ENCODE measurements at places on chromosomes 7 and 10.

DNA sequence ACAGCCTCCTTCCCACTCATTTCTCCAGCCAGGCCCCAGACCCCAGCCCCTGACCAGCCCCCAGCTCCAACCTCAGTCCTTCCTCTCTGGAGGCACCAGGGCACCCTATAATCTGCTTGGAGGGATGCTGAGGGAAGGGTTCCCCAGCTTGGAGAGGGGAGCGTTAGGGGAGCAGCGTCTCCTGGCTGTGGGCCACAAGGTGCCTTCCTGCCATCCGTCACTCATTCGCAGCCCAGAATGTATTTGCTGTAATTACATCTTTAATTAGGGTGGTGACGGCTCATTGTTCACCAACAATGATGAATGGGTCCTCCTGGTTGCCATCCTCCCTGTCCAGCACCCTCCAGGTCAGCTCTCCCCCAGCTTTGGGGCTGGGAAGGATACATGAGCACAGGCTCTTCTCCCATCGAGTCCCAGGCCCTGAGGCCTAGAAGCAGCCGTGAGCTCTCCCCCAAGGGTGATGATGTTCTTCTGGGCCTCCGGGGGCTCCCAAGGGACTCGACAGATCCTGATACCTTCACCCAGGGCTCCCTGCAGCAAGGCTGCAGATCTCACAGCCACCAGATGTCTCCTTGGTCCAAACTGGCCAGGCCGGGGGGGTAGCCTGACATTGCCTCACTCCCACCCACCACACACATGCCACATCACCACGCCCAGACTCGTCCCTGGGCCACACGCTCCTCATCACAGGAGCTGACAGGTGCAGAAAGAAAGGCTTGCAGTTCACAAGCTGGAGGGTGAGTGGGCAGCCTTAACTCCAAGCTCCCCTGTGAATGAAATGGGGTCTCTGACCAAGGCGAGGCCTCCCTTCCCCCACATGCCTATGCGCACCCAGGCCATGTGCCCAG is 26.8 kb downstream of the POLL start:
- DNase-seq = no peak

DNA sequence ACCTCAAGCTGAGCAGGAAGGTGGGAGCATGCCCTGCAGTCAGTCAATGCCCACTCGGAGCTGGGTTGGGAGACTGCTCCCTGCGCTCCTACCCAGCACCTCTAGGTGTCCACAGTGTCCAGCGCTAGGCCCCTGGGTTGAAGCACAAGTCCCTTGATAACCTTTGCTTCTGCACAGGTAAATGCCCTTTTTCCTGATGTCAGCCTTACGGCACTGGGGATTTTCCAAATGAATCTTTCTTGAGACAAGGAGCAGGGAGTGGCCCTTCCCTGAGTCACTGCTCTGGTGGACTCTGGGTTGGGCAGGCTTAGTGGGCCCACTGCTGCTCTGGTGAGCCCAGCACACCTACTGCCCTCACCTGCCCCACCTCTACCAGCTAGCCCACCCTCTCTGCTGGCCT is 61.9 kb upstream of the OPN4 start:
- DNase-seq = no peak

GRCh38 chr7:1114088-1114487 is 26.2 kb downstream of the GPER1 start:
- no peak for DNase-seq

GRCh38 chr10:44926751-44927351 is 15.7 kb downstream of the TMEM72 start:
- no peak for DNase-seq

- DNase-seq = no peak
Observed at GRCh38 chr10:89085153-89085552, 94.6 kb downstream of the FAS start.

- no peak for DNase-seq
Observed at GRCh38 chr7:138934367-138934766, 46.8 kb downstream of the KIAA1549 start.

DNA sequence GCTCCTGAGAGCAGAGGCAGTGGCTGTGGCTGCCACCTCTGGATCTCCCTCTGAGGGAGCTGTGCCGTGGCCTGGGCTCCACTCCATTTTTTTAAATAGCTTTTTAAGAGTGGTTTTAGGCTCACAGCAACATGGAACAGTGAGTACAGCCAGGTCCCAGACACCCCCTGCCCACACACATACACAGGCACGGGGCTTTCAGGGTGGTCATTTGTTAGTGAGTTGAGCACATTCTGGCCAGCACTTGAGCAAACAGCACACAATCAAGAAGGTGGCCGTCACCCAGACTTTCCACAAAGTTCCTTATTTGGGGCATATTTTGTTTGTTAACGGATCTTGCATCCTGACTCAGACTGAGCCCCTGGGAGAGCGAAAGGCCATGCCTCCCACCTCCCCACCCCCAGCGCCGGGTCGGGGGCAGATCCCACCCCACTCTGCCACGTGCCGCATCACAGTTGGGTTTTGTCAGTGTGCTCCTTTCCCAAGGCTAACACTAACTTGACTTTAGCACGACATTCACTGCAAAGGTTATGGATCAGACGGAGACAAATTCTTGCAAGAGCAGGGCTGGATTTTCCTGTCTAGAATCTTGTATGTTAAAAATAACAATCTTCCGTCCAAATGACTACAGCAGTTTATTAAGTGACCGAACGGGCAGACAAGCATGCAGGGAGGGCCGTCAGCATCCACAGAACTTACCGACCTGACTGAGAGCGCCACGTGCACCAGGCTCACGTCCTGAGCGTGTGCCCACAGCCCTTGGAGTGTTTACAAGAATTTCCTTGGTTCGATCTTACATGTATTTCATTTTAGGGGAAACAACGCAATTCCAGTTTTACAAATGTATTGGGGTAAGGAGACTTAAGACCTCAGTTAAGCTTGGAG is 156.5 kb upstream of the NPS start:
- DNase-seq = no peak

- DNase-seq = no peak
Observed at GRCh38 chr7:123580406-123581161, 21.0 kb upstream of the ASB15 start.

DNA sequence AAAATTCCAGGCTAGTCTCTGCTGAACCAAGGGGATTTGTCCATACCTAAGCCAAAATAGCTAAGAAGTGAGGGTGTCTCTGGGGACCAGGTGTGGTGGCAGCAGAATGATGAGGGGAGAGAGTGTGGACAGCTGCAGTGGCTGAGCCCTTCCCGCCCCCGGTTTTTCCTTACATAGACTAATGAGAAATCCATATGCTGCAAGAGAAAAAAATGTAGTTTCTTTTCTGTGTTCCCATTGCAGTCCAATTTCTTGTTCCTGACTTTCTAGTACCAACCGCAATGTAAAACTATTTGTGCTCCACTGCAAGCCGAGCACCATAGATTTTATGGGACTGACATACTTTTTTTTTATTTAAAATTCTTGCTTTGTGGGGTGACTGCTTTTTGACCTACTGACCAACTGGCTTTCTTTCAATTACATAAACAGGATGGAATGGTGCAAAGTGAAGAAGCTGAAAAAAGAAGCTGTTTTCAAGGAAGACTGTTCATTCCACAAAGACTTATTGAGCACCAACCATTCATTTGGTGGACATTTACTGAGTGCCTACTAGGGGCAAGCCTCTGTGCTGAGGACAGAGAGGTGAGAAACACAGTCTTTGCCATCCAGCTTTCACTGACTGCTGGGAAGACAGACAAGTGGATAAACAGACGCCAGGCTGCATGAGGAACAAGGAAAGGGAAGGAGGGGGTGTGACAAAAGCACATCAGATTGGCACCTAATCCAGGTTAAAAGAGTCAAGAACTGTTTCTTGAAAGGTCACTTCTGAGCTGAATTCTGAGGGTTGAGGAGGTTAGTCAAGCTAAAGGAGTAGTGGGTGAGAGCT is 9.8 kb downstream of the CEP41 start:
- DNase-seq = no peak

GRCh38 chr10:126686719-126687118 is 16.2 kb upstream of the C10orf90 start:
- DNase-seq = no peak

GRCh38 chr10:14026325-14026724 is 304.4 kb downstream of the FRMD4A start:
- no peak for DNase-seq

- DNase-seq = no peak
Observed at GRCh38 chr7:2019711-2020511, 212.8 kb downstream of the MAD1L1 start.

DNA sequence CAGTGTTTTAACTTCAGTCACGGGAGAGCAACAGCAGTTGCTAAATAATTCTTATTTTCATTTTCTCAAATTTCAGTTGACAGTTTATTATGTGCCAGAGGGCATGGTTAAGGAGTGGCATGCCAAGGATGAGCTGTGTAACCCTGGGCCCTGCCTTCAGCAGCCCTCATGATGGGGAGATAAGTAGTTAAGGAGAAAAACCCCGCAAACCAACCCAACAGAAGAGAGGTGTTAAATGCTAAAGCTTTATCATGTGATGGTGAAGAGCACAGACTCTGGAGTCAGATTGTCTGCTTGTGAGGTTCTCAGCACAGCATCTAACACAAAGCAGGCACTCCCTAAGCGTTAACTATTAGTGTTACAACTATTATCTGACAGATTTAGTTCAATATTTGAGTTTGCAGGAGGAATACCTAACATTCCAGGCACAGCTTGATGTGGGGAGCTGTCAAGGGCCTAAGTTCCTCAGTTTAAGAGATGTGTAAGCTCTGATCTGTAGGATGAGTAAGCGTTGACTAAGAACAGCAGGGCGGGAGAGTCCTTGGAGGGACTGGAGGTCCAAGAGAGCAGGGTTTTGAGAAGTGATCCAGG is 29.6 kb downstream of the STAM start:
- DNase-seq = no peak

GRCh38 chr7:97390915-97391593 is 273.6 kb downstream of the SDHAF3 start:
- DNase-seq = no peak

- DNase-seq = no peak
Observed at GRCh38 chr10:62027841-62028501, 126.5 kb downstream of the ARID5B start.

GRCh38 chr10:114343623-114344505 is 60.4 kb downstream of the AFAP1L2 start:
- DNase-seq = no peak

DNA sequence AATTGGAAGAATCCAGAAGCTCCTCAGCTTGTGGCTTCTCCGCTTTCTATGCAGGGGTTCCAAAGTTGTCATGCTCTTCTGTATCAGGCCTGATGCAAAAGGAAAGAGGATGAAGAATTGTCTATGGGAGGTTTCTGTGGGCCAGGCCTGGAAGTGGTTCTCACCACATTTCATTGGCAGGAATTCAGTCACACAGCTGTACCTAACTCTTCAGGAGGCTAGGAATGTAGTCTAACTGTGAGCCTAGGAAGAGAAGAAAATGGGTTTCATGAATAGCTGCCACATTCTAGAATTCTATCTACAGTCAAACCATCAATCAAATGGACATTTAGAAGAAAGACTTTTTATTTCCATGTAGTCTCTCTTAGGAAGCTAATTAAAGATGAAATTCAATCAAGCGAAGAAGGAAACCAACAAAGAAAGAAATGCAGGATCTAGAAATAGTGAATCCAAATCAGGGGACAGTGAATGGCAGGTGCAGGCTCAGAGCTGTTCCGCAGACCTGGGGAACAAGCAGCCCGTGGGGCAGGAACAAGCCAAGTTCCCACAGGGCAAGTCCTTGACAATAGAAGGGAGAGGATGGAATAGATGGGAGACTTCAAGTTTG is 25.4 kb upstream of the USP6NL start:
- no peak for DNase-seq
